ENCODE measurements at places on chromosomes 3 and 15.

GRCh38 chr3:171358181-171358880 lies 101.9 kb downstream of the TNIK start:
- DNase-seq, result no peak

- no peak for DNase-seq
Observed at GRCh38 chr15:72585476-72586058, 68.9 kb upstream of the GOLGA6B start.

GRCh38 chr15:74399100-74399499 lies 31.7 kb upstream of the CYP11A1 start:
- no peak for DNase-seq

- no peak for DNase-seq
Observed at GRCh38 chr3:107633327-107634098, 110.8 kb downstream of the BBX start.

DNA sequence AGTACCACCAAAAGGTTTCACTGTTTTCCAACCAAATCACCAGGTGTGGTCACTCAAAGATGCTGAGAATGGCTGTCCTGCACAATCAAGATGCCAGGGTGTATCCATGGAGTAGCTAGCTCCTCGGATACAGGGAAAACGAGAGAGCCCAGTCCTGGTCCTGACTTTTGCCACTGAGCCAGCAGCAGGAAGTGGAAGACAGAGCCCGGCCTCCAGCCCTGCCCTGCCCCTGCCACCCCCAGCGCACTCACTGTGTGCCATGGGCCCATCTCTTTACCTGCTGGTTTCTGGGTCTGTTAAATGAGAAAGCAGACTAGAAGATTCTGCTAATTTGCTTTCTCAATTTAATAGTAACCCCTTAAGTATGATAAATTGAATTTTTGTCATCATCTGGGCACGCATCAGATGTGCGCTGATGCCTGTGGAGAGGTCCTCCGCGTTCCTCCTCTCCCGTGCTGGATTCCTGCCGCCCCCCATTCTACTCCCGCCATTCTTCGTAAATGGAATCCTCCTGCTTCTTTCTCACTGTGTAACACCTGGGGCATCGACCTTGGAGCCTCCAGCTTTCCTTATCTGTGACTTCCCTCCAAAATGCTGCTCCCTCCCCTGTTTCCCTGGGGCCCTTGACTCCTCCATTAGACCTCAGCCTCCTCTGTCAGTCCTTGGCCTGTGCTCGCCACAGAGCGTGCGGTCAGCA lies 18.0 kb downstream of the TNFAIP8L3 start:
- DNase-seq, result no peak

DNA sequence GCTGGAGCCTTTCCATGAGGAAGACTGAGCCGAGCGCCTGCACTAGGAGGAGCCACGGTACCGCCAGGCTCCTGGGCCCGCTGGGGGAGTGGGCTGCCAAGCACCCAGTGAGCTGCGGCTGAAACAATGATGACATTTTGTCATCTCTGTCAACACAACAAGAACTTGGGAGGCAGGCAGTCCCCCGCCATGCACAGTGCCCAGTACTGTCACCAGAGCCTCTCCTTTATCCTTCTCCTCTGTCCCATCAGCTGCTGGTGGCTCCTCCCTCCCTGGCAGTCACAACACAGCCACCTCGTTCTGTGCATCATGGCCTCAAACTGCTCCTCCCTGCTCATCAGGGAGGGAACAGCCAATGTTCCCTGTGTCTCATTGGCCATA lies 34.0 kb upstream of the PCSK6 start:
- DNase-seq, result no peak

GRCh38 chr15:63858881-63859280 lies 25.1 kb upstream of the HERC1 start:
- no peak for DNase-seq

- DNase-seq, result no peak
Observed at GRCh38 chr15:45499426-45499825, 23.1 kb downstream of the SLC30A4 start.

GRCh38 chr3:111592936-111593335 lies 2.2 kb downstream of the ZBED2 start:
- DNase-seq, result no peak
